NCI-H526 treated with DMSO at 0.1 percent for 48 hours (cell line): ENCODE measurements at places on chromosomes 5 and 9.

DNA sequence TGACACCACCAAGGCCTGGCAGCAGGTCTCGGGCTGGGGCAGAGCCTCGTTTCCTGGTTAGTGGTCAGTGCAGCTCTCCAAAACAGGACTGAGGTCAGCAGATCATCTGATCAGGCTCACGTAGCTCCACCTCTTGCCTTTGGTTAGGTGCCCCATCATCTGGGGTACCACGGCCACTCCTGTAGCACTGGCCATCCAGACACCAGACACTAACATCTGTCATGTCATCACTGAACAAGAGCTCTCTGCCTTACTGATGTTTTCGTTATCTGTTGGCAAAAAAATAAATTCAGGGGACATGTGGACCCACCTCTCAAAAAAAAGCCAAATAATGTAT is 29.9 kb upstream of the MED10 start:
- DNase-seq = no peak

- DNase-seq = no peak
Measured at GRCh38 chr9:111863636-111864035, 33.0 kb upstream of the UGCG start.

DNA sequence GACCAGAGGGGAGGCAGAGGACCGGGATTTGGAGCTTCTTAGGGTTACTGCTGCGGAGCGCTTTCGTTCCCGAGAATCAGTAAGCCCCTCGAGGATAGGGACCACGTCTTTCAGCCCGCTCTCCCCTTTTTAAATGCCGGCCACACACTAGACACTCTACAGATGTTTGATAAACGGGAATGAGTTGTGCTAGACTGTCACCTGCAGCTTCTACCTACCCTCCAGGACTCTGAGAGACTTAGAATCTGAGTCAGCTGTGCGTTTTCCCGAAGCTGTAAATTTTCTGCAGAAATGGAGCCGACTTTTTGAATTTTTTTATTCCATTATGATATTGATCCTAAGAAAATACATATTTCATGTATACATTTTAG is 670 bp downstream of the CCDC171 start:
- no peak for DNase-seq

DNA sequence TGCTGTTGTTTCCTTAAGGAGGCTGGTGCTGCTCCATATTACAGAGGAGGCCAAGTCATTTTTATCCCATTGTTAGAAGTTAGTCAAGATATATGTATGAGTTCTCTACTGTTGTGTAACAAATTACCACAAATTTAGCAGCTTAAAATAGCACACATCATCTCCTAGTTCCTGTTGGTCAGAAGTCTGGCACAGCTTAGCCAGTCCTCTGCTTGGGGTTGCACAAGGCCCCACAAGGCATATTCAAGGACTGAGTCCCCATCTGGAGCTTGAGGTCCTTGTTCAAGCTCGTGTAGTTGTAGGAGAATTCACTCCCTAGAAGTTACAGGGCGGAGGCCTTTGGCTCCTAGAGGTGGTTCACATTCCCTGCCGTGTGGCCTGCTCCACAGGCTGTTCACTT is 14.7 kb downstream of the MTAP start:
- DNase-seq = no peak

DNA sequence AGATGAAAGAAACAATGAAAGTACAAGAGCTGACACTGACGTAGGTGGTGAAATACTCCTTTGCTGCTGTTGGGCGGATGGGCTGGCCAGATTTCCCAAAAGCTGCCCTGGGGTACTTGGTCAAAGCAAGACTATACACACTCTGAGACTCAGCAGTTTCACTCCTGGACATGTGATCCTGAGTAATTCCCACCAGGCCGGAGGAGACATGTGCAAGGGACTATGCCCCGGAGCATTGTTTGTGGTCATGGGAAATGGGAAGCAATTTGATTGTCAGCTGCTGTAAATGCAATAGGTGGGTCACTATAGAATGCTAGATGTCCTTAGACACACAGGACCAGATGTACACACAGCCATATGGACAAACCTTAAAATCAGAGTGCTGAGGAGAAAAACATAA is 116.1 kb downstream of the DCP2 start:
- DNase-seq = no peak

DNA sequence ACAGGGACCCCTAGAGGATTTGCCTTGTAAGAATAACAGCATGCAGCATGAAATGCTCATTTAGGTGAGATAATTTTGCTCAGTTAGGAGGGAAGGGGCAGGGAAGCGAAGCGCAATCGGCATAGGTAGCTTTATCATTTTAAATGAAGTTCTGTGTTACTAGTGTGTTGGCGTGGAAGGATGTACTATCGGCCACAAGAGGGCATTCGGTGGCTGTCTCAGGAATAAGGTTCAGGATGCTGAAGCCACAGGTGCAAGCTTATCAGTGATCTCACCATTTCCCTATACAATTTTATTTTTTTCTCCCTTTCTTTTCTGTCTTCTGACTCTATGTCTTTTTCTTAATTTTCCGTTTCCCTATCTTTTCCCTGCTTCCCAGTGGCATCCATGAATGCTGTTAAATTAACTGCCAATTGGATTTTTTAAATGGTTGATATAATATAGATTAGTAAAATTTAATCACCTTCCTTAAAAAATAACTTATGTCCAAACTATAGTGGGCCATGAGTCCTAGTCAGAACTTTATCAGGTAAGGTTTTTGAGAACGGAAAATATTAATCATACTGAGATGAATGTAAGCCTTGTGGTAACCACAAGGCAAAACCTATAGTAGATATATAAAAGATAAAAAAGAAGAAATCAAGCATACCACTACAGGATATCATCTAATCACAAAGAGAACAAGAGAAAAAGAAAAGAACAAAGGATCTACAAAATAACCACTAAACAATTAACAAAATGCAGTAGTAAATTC is 1.2 kb upstream of the INSL6 start:
- DNase-seq = peak; percentile 52

- DNase-seq = no peak
Measured at GRCh38 chr5:169803077-169803981, 166.3 kb downstream of the DOCK2 start.

GRCh38 chr9:121688146-121688680 is 36.8 kb downstream of the DAB2IP start:
- DNase-seq = no peak

- DNase-seq = no peak
Measured at GRCh38 chr5:17400724-17401469, 97.1 kb upstream of the TAF11L2 start.

- DNase-seq = no peak
Measured at GRCh38 chr5:98458004-98458403, 315.5 kb upstream of the RGMB start.

DNA sequence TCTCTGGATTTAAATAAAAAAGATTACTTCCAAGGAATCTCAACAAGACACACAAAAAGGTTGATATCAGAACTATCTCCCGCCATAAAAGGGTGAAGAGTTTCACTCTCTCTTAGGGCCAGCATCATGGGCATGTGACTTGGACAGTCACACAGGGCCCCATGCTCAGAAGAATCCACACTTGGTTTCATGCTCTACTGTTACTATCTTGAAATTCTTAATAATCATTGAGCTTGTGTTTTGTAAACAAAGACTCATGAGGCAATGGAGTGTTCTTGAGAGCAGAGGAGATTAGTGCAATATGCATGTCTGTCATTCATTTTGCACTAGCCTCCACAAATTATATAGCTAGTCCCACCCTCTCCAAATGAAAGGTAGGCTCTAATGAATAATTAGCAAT is 58.4 kb downstream of the HMHB1 start:
- no peak for DNase-seq

DNA sequence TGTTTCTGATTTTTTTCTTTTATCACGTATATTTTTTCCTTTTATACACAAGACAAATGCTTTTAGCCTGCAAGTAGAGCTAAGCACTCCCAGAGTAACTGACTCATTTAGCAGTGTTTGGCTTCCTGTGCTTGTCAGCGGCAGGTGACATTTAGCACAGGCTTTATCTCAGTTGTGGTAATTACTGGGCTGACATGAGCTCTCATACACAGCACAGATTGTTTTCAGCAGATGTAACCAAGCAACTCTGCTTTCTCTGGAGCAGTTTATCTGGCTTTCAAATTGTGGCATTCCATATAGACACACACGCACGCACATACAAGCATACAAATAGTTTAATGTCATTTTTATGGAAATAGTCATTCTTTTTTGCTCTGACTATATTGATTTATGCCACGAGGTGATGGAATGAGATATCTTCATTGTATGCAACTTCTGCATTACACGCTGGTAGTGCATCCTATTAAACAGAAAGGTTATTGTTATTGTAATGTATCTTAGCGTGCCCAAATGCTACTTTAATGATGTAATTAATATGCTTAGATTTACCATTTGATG is 379.0 kb upstream of the GRAMD2B start:
- peak; percentile 14 for DNase-seq

DNA sequence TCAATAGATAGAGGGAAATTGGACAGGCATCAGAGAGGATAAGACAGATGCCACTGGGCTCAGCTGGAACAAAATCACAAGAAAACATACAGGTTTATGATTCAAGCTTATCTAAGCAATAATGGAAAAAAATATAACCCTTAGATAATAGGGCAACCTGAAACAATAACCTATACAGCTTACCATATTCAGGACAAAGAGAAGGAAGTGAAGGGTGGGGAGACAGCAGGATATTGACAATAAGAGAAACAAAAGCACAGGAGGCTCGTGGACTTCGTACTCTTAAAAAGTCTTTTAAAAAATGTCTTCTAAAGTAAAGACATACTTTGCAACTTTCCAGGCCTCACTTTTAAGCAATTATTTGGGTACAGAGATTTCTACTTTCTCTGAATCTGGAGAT is 225.3 kb downstream of the NTRK2 start:
- no peak for DNase-seq

- no peak for DNase-seq
Measured at GRCh38 chr5:142046191-142046590, 33.4 kb upstream of the GNPDA1 start.
